Right ventricle myocardium inferior (tissue), 1 donor: ENCODE measurements at places on chromosomes 5 and 9. TPM values are rescaled to one million over a fixed set of nuclear protein-coding genes. Genes with fewer than 3 reads are reported as not detected.

Gene AGXT2
- total RNA-seq = not detected

Gene NDUFA8
- total RNA-seq = 297 TPM

Gene EIF4E1B
- total RNA-seq = not detected

Gene CER1
- not detected for total RNA-seq

Gene DMGDH
- total RNA-seq = 2.0 TPM

Gene NDST1
- total RNA-seq = 60.4 TPM

Gene ARL14EPL
- not detected for total RNA-seq

Gene GEMIN5
- 13.0 TPM for total RNA-seq

Gene SV2C
- total RNA-seq = 0.22 TPM

Gene ZNF454
- total RNA-seq = 1.8 TPM

Gene MAP3K1
- 6.3 TPM for total RNA-seq

Gene ZMAT2
- total RNA-seq = 35.1 TPM

Gene SPRY4
- 9.7 TPM for total RNA-seq

Gene SSNA1
- 70.7 TPM for total RNA-seq

Gene FBLL1
- total RNA-seq = not detected

Gene IRX4
- 17.6 TPM for total RNA-seq

Gene GABRA6
- total RNA-seq = not detected

Gene NACC2
- total RNA-seq = 37.0 TPM

Gene ADAMTS19
- total RNA-seq = 0.95 TPM

Gene NDUFB6
- total RNA-seq = 192 TPM

Gene TAF11L9
- not detected for total RNA-seq

Gene HNRNPA0
- 12.1 TPM for total RNA-seq

Gene PCDHB16
- total RNA-seq = 2.5 TPM

Gene DAB2
- 41.9 TPM for total RNA-seq

Gene NFIB
- total RNA-seq = 116 TPM

Gene HRCT1
- total RNA-seq = 8.1 TPM

Gene GRXCR2
- 5.5 TPM for total RNA-seq

Gene SYNPO
- total RNA-seq = 587 TPM

Gene C9orf50
- not detected for total RNA-seq

Gene PRRX2
- total RNA-seq = 0.54 TPM

Gene TRIM36
- total RNA-seq = 0.19 TPM

Gene DMRT3
- total RNA-seq = not detected
